ENCODE measurements at places on chromosomes 3 and 15.

GRCh38 chr3:37526511-37526910 lies 335.2 kb upstream of the CTDSPL start:
- DNase-seq = no peak

- DNase-seq = peak; percentile 20
Observed at GRCh38 chr3:53845103-53845880, 927 bp downstream of the CHDH start.

DNA sequence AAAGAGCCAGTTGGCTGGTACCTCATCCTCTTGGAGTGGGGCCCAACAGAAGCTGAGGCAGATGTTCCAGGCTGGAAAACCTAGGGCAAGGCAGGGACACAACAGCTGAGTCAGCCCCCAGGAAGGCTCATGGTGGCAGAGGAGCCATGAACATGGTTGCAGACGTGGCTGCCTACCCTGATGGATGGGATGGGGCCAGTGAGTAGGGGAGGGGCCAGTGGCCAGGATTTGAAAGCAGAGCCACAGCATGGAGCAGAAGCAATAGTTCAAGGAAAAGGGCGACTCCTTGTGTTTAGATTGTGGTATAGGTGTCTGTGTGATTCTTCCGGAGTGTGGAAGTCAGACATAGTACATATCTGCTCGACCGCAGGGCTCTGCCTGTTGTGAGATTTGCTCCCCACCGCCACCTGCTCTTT lies 24.2 kb downstream of the PXYLP1 start:
- no peak for DNase-seq

- DNase-seq = no peak
Observed at GRCh38 chr3:157816296-157816695, 289.9 kb downstream of the SHOX2 start.

GRCh38 chr15:65845826-65846519 lies 23.3 kb upstream of the RAB11A start:
- no peak for DNase-seq

DNA sequence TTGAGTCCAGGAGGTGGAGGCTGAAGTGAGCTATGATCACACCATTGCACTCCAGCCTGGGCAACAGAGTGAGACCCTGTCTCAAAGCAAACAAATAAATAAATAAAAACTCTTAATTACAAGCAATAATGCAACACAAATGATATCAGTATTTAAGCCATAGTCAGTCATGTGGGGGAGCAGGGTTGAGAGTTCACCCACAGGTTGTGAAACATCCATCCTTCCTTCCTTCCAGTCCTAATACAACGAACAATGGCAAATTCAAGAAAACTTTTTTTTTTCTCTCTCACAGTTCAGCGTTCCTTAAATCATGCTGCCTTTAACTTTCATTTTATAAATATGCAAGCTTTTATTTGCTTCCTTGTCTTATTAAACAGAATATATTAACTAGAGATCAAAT lies 24.1 kb downstream of the ZNF592 start:
- DNase-seq = no peak

- no peak for DNase-seq
Observed at GRCh38 chr15:37105889-37106288, 5.5 kb upstream of the MEIS2 start.

GRCh38 chr3:133966954-133967353 lies 62.8 kb downstream of the SLCO2A1 start:
- no peak for DNase-seq

- no peak for DNase-seq
Observed at GRCh38 chr15:44183363-44183762, 11.7 kb downstream of the FRMD5 start.

- no peak for DNase-seq
Observed at GRCh38 chr3:82143661-82144412, 382.4 kb upstream of the GBE1 start.

GRCh38 chr15:70195587-70196305 lies 98.0 kb upstream of the TLE3 start:
- no peak for DNase-seq

DNA sequence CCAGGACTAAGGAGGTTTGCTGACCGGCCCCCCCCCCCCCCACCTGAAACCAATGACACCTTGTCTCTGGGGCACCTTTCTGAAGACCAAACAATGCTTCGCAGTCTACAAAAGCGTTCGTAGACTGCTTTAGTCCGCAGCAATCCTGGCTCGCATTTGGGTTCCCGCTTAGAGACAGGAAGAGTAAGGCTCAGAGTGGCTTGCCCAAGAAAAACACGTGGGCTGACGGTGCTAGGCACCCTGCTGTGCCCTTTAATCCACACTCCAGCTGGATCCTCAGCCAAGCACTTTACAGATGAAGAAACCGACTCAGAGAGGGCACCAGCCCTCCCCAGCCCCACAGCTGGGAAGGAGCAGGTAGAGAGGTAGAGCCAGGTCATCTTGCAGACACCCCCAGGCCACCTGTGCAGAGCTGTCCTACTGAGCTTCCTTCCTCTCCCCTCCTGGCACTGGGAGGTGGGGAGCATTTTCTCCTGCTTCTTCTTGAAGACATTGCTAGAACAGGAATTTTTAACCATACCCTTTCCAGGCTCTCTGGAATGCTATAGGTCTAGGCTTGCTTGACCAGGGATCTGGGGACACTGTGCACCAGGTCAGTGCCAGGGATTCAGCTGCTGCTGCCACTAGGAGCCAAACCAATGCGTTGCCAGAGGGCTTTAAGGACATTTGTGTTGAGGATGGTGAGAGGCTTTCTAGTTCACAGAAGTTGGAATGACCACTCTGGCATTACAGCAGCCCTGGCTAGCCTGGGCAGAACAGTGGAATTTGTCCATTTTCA lies 1.0 kb upstream of the KLF15 start:
- peak; percentile 26 for DNase-seq

DNA sequence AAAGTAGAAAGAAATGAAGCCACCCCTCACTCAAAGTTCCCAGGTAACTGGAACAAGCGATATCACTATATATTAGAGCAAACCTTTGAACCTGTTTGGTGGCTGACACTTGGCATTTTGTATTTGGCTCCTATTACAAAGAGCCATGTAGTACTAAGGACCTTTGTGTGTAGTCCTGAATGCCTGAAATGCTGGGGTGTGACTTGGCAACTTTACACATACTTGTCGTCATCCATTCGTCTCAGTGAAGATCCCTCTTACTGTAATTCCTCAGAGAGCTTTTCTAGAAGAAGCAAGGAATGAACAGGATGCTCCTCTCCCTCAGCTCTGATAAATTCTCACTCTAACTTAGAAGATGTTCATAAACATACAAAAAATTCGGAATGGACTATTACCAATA lies 216.1 kb upstream of the CDIN1 start:
- DNase-seq = no peak

DNA sequence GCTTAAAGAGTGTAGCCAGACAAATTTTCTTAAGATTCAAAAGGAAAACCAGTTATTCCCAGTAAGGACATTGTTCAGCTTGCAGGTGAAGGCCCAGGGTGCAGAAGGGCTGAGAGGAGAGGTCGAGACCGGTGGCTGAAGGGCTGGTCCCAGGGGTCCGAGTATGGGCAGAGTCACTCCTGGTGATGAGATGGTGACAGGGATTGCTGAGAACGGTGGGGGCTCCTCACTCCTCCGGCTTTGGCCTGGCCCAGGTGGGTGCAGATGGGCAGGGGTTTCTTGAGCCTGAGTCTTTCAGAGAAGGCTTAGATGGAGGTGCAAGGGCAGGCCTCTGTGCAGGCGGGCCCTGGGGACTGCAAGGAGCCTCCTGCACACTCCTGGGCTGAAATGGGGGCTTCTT lies 56.2 kb downstream of the ZNF445 start:
- DNase-seq = no peak

- DNase-seq = no peak
Observed at GRCh38 chr3:160748787-160749186, 7.2 kb upstream of the PPM1L start.

- DNase-seq = no peak
Observed at GRCh38 chr15:59197454-59197853, 9.2 kb upstream of the LDHAL6B start.

- DNase-seq = no peak
Observed at GRCh38 chr3:114089675-114090074, 33.1 kb downstream of the QTRT2 start.

DNA sequence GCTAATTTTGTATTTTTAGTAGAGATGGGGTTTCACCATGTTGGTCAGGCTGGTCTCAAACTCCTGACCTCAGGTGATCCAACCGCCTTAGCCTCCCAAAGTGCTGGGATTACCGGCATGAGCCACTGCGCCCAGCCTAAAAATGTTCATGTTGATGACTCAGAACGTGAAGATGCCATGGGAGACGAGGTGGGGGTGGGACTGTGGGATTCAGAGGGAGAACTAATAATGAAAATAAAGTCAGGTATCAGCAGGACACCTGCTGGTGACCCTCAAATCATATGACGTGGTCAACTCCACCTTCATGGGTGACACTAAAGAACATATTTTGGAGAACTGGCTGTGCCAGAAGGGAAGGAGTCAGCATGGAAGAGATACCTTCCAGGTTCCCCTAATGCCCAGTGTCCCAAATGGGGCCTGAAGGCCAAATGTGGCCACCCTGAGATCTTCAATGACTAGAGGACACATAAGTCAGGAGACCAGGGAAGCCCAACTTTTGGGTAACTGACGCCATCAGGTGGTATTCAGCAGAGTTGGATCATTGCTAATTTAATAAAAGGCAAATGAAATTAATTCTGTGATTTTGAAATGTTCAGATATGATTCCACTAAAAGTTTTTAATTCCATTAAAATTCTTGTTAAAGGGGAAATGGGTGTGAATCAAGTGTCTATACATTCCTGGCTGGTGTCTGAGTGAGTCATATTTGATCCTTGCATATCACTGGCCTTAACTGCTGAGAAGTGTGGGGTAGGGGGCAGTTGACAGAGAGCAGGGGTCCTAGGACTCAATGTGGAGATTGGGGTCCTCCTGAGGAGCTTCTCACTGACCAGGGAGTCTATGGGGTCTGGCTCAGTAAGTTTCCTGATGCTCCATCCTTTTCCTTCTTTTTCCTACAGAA lies 88.6 kb upstream of the GSK3B start:
- DNase-seq = no peak

DNA sequence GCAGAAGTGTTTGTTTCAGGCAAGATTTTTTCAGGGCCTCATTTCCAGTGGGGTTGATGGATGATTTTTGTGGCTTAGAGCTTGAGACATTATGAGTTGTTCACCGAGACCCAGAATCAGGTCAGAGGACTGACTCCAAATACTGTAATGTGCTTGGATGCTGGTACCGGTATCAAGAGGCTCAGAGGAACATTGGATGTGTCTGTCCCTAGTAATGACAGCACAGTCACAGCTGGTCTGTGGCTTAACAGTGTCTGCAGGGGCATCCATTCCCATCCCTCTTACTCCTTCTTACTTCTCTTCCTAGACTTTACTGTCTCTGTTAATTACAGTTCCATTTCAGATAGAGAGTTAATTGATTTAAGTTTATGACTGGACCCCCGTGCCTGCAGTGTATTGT lies 107.8 kb downstream of the PTPRG start:
- no peak for DNase-seq

- no peak for DNase-seq
Observed at GRCh38 chr3:109257269-109257668, 59.0 kb downstream of the DPPA2 start.

DNA sequence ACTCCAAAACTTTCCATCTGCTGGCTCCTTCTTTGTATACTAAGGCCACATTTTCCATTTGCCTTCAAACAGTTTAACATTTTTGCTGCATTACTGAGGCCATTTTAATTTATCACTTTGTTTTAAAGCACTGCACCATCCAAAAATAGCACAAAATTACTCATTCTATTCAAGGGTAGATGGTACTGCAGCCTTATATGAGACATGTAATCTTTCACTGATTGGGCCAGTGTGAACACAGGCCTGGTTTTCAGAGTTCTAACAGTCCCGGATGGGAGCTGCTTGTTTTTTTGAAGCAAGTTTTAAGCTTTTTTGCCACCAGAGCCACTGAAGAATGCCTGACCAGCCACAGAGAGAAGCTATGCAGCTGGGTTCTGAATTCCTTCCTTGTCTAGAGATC lies 172.3 kb upstream of the TSC22D2 start:
- no peak for DNase-seq

- DNase-seq = no peak
Observed at GRCh38 chr3:9156604-9157003, 92.8 kb downstream of the SRGAP3 start.

GRCh38 chr3:107962946-107963345 lies 127.9 kb downstream of the CD47 start:
- DNase-seq = no peak

- DNase-seq = no peak
Observed at GRCh38 chr3:128330214-128330842, 136.4 kb downstream of the DNAJB8 start.

GRCh38 chr15:37789881-37790280 lies 144.6 kb upstream of the TMCO5A start:
- DNase-seq = no peak

- peak; percentile 65 for DNase-seq
Observed at GRCh38 chr15:91853948-91854638, 585 bp downstream of the SLCO3A1 start.

- DNase-seq = no peak
Observed at GRCh38 chr3:195068084-195069080, 202.6 kb downstream of the XXYLT1 start.

DNA sequence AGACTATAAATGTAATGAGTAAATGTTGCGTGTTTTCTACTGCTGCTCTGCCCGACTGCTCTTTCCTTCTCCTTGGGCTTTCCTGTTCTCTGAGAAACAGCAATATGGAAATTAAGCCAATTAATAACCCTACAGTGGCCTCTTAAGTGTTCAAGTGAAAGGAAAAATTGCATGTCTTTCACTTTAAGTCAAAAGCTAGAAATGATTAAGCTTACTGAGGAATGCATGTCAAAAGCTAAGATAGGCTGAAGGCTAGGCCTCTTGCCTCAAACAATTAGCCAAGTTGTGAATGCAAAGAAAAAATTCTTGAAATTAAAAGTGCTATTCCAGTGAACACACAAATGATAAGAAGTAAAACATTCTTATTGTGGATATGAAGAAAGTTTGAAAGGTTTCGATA lies 55.0 kb downstream of the ATP2C1 start:
- DNase-seq = no peak

DNA sequence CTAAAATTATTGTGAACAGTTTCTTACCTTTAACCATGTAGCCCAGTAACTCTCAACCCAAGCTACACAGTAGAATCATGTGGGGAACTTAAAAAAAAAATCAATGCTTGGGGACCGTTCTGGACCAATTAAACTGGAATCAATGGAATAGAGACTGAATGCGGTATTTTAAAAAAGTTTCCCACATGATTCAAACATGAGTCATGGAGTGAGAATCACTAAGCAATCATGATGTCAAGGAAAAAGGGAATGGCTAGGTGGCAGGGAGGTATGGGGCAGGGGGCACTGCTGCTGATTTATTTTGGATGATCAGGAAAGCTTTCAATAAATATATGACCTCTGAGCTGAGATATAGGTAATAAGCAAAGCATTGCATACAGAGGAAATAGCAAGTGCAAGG lies 250.5 kb upstream of the RORA start:
- DNase-seq = no peak

DNA sequence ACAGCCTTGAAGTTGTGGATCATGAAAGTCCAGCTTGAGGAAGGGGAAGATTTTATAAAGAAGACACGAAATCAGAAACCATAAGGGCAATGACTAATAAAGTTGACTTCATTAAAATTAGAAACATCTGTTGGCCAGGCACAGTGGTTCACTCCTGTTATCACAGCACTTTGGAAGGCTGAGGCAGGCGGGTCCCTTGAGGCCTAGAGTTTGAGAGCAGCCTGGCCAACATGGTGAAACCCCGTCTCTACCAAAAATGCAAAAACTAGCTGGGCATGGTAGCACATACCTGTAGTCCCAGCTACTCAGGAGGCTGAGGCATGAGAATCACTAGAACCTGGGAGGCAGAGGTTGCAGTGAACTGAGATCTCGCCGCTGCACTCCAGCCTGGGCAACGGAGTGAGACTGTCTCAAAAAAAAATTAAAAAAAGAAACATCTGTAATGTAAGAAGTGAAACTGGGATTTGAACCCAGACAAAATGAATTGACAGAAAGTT lies 7.9 kb upstream of the UBXN7 start:
- no peak for DNase-seq
